Adrenal gland (tissue), 19 donors: ENCODE measurements at places on chromosomes 5 and 9. TPM values are rescaled to one million over a fixed set of nuclear protein-coding genes. Genes with fewer than 3 reads are reported as not detected.

The MAMDC4 gene
- total RNA-seq = 4.0 TPM

GRCh38 chr5:180874804-180875582, 13.9 kb upstream of the ZFP62 start:
- no peak for DNase-seq

GRCh38 chr5:78050888-78051287, 243.6 kb downstream of the AP3B1 start:
- no peak for DNase-seq

DNA sequence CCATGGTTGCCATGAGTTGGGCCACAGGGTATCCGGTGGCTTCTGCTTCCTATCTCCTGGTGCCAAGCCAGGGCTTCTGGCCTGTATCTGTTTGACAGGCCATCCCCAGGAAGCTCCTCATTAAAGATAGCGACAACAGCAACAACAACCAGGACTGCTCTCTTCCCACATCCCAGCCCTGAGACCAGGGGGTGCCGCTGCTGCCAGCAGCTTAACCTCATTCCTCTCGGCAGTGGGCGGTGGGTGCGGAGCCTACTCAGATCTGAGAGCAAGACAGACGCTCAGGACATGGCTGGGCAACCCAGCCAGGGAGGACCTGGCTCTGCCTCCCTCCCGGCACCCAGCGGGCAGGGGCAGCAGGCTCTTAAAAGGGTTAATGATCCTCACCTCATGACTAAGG, 98.3 kb downstream of the PSD2 start:
- DNase-seq = no peak

GRCh38 chr5:174093123-174093522, 47.6 kb downstream of the NSG2 start:
- no peak for DNase-seq
